ENCODE measurements at places on chromosomes 13 and 19. TPM values are rescaled to one million over a fixed set of nuclear protein-coding genes. Genes with fewer than 3 reads are reported as not detected.

Gene CGB2
- polyA plus RNA-seq: not detected

- DNase-seq: no peak
These were observed 75.4 kb upstream of the STK24 start for GRCh38 chr13:98652276-98652675.

DNA sequence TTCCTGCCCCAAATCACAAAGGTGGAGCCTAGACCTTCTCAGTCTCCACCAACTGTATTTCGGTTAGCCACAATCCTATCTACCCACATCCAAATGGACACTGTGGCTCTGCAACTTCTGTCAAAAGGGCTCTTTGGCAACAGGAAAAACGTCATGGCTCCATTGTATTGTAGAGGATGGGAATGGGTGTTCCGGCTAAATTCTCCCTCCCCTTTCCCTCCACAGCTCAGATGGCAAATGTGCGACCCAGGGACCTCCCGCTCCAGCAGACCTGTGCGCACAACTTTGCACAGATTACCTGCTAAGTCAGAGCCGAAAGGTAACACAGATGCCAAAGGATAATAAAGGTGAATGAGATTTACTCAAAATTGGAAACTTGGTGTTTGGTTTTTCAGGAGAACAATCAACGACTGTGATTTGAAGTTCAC lies 968 bp upstream of the KL start:
- DNase-seq: no peak

DNA sequence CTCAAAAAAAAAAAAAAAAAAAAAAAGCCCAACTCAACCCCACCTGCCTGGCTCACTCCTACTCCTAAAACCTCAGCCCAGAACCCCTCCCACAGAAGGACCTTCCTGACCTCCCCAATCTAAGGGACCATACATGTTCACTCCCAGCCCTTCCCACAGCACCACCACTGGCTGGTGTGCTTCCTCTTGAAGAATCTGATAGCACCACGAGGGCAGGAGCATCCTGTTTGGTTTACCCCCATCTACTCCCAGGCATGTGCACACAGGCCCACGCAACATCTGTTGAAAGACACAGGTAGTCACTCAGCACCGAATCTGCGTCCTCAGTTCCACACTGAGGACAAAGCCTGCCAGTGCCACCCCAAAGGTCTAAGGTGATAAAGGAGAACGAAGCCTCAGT lies 8.2 kb downstream of the LATS2 start:
- no peak for DNase-seq

- DNase-seq: no peak
These were observed 16.5 kb downstream of the TYK2 start for GRCh38 chr19:10363789-10364281.

DNA sequence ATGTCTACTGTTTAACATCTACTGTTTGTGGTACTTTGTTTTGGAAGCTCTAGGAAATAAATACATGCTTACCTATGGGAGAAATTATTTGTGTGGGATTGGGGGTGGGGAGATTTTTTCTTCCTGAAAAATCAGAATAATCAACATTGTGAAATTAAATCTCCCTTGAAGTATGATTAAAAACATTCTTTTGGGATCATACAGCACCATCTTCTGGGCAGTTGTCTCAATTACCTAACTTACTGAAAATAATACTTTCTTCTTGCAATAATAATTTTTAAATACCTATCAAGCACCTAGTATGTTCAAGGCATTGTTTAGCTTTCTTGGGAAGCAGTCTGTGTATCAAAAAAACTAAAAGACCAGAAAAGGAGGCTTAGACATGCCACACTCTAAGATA lies 576.5 kb upstream of the ARGLU1 start:
- DNase-seq: no peak

DNA sequence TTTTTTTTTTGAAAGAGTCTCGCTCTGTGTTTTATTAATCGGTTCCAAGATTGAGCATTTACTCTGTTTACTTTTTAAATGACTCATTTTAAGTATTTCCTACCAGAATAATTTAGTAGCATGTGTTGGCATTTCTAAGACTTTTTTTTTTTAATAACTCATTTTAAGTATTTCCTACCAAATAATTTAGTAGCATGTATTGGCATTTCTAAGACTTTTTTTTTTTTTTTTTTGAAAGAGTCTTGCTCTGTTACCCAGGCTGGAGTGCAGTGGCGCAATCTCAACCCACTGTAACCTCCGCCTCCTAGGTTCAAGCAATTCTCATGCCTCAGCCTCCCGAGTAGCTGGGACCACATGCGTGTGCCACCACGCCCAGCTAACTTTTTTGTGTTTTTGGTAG lies 13.1 kb downstream of the SETDB2 start:
- no peak for DNase-seq

GRCh38 chr19:31146546-31147183 lies 202.6 kb downstream of the TSHZ3 start:
- DNase-seq: no peak

- no peak for DNase-seq
These were observed 3.6 kb upstream of the TNFAIP8L1 start for GRCh38 chr19:4635754-4636116.

GRCh38 chr13:27620377-27621115 lies at the start of gene LNX2:
Gene LNX2 (minus strand): TSS chr13:27620529. CDS start chr13:27581703, 38,826 bp downstream.
- peak; percentile 96 for DNase-seq

Gene PCDH8
- polyA plus RNA-seq: not detected

GRCh38 chr19:55454787-55455243 lies 6.6 kb downstream of the ISOC2 start:
- DNase-seq: no peak

GRCh38 chr19:33383720-33384292 lies 10.3 kb downstream of the CEBPG start:
- DNase-seq: no peak

- peak; percentile 8 for DNase-seq
These were observed 1483.7 kb downstream of the PCDH9 start for GRCh38 chr13:65746406-65746921.

Gene CEACAM8
- 0.22 TPM for polyA plus RNA-seq

GRCh38 chr19:55451163-55451964 lies 8.3 kb upstream of the SHISA7 start:
- DNase-seq: no peak

DNA sequence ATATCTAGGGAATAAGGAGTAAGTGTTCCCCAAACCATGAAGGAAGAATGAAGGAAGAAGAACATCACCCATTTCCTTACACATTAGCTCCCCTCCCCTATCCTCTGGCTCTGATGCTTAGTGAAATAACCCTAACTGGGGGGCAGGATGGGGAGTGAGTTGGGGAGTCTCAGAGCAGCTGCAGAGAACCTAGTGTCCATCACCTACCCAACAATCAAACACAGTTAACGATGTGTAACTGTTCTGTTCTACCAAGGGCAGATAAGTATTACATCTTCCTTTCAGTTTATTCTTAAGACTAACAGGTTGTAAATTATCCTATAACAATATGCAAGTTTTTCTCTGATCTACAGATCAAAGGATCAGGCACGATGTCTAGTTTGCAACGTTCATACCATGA lies 12.8 kb downstream of the ELF1 start:
- DNase-seq: no peak

GRCh38 chr13:26996965-26997752 lies 174.5 kb downstream of the USP12 start:
- no peak for DNase-seq

GRCh38 chr19:20256606-20257005 lies 89.6 kb downstream of the ZNF486 start:
- no peak for DNase-seq

- no peak for DNase-seq
These were observed 30.8 kb upstream of the LDLR start for GRCh38 chr19:11058246-11059030.

GRCh38 chr13:52669677-52670076 lies 17.0 kb downstream of the SUGT1 start:
- DNase-seq: no peak

DNA sequence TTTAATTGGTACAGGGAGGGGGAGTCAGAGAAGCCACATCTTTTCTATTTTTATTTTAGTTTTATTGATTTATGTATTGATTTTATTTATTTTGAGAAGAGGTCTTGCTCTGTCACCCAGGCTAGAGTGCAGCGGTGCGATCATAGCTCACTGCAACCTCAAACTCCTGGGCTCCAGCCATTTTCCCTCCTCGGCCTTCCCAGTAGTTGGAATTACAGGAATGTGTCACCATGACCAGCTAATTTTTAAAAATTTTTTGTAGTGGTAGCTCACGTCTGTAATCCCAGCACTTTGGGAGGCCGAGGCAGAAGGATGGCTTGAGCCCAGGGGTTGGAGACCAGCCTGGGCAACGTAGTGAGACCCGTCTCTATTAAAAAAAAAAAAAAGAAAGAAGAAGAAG lies 4.1 kb downstream of the IL27RA start:
- DNase-seq: no peak

DNA sequence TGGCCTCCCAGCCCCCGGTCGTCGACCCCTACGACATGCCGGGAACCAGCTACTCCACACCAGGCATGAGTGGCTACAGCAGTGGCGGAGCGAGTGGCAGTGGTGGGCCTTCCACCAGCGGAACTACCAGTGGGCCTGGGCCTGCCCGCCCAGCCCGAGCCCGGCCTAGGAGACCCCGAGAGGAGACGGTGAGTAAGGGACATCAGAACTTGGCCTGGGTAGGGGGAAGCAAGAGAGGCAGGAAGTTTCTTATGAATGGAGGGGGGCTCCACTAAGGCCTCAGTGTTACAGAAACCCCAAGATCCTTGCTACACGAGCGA lies 2.9 kb downstream of the FOSB start:
- DNase-seq: no peak

All from left kidney (tissue), 8 donors.